ENCODE measurements at places on chromosomes 7 and 10. TPM values are rescaled to one million over a fixed set of nuclear protein-coding genes. Genes with fewer than 3 reads are reported as not detected.

Gene SLC26A4
- 10.4 TPM for total RNA-seq

Gene LDB1
- total RNA-seq = 32.0 TPM

Gene PTPRN2
- total RNA-seq = 3.4 TPM

Gene SLC29A4
- 2.1 TPM for total RNA-seq

Gene MEIG1
- not detected for total RNA-seq

Gene ETV1
- 10.0 TPM for total RNA-seq

Gene COL1A2
- 9.2 TPM for total RNA-seq

Gene IKZF1
- total RNA-seq = 0.38 TPM

Gene TUBB8
- not detected for total RNA-seq

Gene CTBP2
- total RNA-seq = 133 TPM

Gene CLDN3
- 0.26 TPM for total RNA-seq

Gene AMPH
- total RNA-seq = not detected

Gene NCF1
- total RNA-seq = under 0.01 TPM

Gene WDR37
- total RNA-seq = 13.0 TPM

Gene ZNF727
- total RNA-seq = 0.13 TPM

Gene IL15RA
- total RNA-seq = 18.0 TPM

Gene EIF3B
- 153 TPM for total RNA-seq

Gene WDR86
- not detected for total RNA-seq

Gene EPO
- not detected for total RNA-seq
